ENCODE measurements at places on chromosomes 12 and 14.

DNA sequence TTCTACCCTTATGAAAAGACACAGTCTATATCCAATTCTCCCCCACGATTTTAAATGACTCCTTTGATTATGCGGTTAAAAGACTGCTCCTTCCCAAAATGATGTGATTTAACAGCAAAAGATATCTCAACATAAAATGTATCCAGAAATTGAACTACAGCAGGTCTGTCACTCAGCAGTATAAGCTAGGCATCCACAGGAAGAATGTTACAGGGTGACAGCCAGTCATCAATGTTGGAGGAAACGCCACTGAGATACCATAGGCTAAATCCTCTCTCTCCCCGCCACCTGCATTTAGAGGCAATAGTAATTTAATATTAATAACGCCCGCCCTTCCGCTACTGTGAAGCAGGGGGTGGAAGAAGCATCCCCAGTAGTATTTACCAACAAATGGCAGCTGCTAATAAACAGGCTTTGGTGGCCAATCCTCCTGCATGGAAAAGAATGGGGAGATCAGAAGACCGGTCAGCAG is 613 bp downstream of the RECQL start:
- DNase-seq = no peak

DNA sequence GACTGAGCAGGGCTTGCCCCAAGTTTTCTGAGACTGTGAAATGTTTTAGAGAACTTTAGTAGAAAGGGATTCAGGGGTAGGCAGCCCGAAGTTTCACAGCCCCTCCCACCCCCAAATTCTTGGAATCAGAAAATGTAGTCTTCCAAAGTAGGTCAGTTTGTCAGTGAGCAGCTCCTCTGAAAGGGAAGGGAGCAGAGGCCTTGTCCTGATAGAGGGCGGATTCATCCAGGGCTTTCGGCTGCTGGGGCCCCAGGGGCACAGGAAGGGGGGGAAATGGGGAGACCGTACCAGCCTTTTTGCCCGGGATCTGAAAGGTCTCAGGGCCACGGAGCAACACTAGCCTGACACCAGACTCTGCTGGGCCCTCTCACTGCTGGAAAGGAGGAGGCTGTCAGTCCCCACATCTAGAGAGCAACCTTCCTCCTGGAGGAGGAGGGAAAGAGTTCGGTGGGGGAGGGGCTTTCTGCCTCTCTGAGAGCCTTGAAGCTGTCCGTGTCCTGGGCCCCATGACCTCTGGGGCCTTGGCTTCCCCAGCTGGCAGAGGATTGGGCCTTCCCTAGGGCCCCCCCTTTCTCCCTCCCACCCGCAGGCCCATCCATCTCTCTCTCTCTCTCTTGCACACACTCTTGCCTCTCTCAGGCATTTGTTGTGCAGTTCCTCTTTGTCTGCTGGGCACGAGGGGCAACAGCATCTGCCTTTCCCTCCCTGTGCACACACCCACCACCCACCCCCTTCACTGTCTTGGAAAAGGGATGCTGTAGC is at the start of gene IKZF4:
TSS of gene IKZF4 (plus strand) at position 621 of the 762 bp plus-strand sequence. CDS start 451 bp downstream, outside the sequence.
- no peak for DNase-seq

- DNase-seq = no peak
These were observed 294.2 kb downstream of the MED13L start for GRCh38 chr12:115983226-115983798.

DNA sequence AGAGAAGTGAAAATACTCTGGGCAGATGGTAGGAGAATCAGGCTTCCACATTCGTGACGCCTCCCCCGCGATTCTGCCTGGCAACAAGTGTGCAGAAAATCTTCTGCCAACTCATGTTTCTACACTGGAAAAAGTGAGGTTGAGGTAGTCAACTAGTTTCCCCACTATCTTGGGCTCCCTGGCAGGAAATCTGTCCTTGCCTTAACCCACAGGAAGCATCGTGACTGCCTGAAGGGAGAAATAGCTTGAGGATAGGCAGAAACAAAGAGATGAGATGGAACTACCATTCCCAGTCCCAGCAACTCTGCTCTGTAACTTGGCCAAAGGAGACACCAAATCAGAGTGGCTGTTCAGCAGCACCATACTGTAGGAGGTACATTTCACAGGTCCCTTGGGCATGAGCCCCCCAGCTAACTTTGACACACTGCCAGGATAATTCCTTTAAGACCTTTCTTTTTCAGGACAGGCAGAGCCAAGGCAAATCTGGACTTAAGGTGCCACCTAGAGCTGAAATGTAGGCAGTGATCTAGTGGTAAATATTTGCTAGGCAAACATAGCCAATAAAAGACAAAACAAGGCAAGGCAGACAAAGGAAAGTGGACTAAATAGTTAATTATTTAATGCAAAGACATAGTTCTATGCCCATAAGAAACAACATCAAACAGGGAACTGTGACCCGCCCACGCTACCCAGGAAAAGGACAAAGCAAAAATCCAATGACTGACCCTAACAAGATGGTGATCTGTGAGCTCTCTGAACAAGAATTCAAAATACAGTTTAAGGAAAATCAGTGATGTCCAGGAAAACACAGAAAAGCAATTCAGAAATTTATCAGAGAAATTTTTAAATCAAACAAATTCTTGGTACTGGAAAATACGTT is 205.1 kb downstream of the PTPRO start:
- no peak for DNase-seq

- no peak for DNase-seq
These were observed 38.5 kb downstream of the PTGER2 start for GRCh38 chr14:52352569-52352968.

DNA sequence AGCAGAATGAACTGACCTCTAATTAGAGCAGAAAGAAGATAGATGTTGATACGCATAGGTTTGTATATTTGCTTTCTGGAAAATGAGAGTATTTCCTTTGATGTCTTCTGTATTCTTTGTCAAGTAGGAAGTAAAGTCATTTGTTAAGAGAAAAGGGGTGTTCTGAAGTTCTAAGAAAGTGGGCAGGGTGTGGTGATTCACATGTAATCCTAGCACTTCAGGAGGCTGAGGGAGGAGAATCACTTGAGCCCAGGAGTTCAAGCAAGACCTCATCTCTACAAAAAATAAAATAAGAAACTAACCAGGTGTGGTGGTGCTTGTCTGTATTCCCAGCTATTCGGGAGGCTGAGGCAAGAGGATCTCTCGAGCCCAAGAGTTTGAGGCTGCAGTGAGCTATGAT is 2.8 kb downstream of the RHNO1 start:
- DNase-seq = no peak

- DNase-seq = no peak
These were observed 1.2 kb downstream of the UNC119B start for GRCh38 chr12:120711411-120711810.

- no peak for DNase-seq
These were observed 61.6 kb upstream of the GZMB start for GRCh38 chr14:24695265-24696241.

- DNase-seq = no peak
These were observed 6.0 kb downstream of the C2CD5 start for GRCh38 chr12:22538311-22538710.

DNA sequence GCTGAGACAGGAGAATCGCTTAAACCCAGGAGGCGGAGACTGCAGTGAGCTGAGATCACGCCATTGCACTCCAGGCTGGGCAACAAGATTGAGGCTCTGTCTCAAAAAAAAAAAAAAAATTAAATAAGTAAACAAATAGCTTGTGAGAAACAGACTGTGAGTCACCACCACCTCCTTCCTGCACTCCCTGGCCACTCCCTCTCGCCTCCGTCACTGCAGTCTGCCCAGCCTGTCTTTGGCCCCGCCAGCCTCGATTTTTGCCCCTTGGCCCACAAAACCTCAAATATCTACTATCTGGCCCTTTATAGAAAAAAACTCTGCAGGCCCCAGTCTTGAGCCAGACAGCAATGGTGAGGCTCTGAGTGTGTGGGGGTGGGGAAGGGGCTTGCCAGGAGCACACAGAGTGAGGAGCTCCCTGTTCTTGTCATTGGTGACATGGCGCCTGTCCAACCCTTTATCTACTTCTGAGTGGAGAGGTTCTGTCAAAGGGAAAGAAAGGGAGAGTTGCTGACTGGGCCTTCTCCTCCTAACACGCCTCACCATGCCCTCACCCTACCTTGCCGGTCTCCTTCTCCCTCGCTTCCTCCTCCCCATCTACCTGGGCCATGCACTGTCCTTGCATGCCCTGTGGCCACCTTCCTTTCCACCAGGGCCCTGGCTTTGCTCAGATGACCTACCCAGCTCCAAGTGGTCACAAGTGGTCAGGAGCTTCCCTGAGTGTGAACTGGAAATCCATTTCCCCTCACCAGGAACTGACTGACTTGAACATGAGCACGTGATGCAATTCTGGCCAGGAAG is 22.1 kb downstream of the LGMN start:
- no peak for DNase-seq

DNA sequence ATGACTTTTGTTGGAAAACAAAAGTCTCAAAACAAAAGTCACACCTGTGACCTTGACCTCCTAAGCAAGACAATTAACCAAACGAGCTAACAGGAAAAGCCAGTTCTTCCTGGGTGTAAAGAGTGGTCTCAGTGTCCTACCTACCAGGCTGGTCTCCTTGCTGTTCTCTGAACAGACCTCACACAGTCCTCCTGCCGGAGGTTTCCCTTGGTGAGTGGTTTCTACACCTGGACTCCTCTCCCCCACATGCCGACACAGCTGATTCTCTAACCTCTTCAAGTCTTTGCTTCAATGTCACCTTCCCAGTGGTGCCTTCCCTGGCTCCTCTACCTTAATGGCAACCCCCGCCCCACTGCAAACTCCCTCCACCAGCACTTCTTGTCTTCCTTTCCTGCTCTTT is 238.6 kb downstream of the ZFP36L1 start:
- DNase-seq = no peak

DNA sequence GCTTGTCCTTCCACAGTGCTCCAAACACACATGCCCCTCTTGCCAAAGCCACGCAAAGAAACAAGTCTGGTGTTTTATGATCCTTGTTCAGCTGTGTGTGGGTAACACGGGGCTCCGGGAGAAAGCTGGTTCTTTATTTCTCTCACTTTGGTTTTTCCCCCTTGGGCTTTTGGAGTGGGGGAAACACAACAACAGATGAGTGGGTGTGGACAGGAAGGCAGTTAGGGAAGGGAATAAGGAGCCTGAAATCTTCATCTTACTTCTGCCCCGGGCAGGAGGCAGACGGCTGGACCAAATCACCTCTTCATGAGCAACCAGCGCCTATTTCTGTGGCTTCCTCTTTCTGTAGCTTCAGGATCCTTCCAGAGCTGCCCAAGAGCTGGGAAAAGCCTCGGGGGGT is 218.5 kb downstream of the PHETA1 start:
- DNase-seq = no peak

DNA sequence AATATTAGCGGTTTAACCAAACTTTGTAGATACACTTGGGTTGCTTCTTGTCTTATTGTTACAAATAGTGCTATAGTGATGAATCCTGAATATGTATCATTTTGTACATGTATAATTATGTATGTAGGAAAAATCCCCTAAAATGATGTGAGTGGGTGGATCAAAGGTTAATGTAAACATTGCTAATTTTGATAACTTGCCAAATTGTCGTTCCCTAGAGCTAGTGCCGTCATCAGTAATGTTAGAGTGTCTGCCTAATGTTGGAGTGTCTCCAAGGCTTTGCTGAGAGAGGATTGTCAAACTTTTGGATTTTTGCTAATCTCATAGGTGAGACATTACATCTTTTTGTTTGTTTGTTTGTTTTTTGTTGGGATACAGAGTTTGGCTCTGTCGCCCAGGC is 44.4 kb downstream of the AEBP2 start:
- no peak for DNase-seq

- DNase-seq = no peak
These were observed 32.9 kb downstream of the ASCL1 start for GRCh38 chr12:102990419-102990818.

DNA sequence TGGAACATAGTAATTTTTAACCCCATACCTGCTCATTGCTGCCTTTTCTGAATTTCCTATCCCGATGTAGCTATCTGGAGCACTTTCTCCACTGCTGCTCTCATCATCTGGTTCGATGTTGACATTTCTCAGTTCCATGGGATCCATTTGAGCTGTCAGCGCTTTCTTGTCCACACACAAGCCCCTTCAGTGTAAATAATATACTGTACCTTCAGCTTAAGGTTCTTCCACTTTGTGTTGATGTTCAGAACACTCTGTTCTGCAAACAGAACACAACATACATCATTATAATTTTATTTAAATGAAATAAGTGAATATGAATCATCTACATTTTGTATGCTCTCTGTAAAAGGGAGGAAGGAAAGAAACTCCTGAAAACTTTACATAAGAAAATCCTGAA is 32.9 kb downstream of the SLC38A4 start:
- no peak for DNase-seq

- no peak for DNase-seq
These were observed 110.8 kb downstream of the DAD1 start for GRCh38 chr14:22478247-22478646.

DNA sequence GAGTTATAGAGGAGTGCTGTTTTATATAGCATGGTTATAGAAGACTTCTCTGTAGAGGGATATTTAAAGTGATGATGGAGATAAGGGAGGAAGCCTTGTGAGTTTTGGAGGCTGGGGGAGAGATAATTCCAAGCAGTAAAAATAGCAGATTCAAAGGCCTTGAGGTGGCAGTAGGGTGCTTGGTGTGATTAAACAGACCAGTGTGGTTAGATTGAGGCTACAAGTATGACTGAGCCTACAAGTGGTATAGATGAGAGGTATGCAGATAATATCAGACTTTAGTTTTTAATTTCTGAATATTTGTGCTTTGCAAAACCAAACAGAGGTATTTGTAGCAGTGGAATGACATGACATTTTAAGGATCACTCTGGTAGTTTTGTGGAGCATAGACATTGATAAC is 20.3 kb downstream of the FANCM start:
- DNase-seq = no peak

- DNase-seq = no peak
These were observed 56.1 kb downstream of the MAP1LC3B2 start for GRCh38 chr12:116615141-116615861.

- DNase-seq = no peak
These were observed 29.2 kb downstream of the PRKD1 start for GRCh38 chr14:29898470-29898869.

DNA sequence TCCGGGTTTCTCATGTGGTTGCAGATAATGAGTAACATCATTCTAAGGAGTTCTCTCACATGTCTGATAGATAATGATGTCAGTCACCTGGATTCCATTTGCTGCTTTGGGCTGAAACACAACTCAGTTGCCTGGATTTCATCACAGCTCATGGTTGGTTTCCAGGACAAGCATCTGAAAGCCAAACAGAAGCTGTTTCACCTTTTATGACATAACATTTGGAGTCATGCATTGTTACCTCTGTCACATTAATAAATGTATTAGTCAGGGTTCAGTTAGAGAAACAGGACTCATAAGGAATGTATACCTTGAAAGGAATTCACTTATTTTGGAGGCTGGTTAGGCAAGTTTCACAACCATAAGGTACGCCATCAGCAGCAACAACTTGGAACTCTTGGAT is 251.9 kb upstream of the ATXN7L3B start:
- no peak for DNase-seq

GRCh38 chr12:49664167-49664566 is 40.8 kb downstream of the PRPF40B start:
- no peak for DNase-seq

DNA sequence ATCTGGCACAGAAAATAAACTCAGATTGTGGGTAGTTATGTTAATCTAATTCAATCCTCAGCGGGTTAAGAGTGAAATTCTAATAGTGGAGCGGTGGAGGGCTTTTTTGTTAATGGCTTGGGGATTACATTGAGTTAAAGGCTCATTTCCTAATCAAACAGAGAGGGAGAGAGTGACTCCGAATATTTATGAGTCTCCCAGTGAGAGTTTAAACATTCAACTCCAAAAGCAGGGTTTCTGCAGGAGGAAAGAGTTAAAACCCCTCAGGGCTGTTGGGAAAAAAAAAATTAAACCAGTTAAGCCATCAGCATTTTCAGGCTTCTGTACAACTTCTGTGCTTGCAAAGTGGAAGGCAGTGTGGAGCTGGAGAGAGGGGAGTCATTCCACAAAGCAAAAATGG is 62.1 kb upstream of the ESRRB start:
- DNase-seq = no peak
